ENCODE measurements at places on chromosomes 5 and 9.

DNA sequence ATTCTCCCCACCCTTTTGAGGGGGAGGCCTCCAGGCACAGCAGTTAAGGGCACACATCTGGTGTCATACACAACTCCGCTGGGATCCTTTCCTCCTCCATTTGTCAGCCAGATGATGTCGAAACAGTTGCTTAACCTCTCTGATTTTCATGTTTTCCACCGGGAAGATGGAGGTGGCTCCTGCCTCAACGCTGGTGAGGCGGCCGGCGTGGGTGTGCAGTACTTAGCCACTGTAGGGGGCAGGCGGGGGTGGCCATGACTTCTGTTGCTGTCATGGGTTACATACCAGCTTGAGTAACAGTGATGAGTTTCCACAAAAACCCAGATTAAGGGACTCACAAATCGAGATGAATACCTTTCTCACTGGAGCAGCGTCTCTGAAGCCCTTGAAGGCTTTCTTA is 63.1 kb upstream of the EPB41L4B start:
- DNase-seq, result no peak

DNA sequence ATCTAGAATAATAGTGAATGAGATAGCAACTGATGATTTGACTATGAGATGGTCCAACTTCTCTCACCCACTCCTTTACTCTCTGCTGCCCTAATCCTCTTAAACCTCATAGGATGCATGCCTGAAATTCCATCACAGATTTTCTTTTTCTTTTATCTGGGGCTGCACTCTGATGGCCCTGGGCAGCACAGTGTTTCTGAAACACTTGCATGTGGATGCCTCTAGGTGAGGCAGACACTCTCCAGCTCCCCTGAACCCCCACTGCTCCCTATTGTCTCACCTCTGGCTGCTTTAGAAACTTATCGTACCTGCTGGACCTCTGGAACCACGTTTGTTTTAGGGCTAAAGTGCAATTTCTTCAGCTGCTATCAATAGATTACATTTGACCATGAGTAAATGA is 67.5 kb downstream of the HTR4 start:
- no peak for DNase-seq

DNA sequence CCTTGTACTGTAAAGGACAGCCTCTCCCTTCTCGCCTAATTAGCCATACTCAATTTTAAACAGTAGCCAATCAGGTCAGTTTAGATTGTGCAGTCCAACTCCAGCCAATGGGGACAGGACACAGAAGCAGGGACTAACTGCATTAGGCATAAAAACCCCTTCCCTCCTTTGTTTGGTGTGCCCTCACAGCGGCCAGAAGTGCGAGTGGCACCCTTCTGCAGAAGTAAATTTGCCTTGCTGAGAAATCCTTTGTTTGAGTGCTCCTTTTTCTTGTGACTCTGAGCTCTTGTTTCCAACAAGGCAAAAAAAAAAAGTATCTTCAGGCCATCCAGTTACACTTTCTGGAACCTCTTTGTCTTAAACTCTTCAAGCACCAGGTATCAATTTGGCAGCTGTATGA is 97.4 kb downstream of the FAM114A2 start:
- no peak for DNase-seq

GRCh38 chr9:78601957-78602565 is 305.1 kb downstream of the PSAT1 start:
- DNase-seq, result peak; percentile 50

GRCh38 chr9:17863213-17863883 is 284.5 kb downstream of the SH3GL2 start:
- no peak for DNase-seq

- DNase-seq, result no peak
Observed at GRCh38 chr5:132072528-132072927, 1.1 kb upstream of the CSF2 start.

DNA sequence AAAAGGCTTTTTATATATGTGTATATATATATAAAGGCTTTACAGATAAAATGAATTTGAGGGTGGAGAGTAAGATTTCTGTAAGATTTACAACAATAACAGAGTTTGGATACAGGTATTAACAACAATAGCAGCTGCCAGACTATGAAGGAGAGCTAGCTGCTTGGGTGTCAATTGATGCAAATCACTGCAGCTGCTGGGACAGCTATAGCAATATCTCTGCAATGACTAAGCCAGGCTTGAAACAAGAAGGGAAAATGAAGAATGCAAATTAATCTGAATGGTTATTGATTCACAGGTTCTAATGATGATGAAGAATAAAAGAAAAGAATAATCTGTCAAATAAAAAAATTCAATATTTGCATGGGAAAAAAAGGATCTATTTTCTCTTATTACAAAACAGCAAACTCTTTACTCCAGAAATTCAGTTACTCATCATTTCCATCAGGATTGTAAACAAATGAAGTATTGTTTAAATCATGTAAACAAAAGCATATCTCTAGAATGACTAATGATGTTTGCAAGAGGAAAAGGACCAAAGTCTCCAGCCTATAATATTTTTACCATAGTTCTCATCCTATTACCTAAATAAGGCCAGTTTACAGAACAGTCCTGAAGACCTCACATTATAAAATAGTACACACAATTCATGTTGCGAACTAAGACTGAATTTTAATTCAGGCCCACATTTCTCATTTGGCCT is 219.0 kb downstream of the HTR1A start:
- DNase-seq, result no peak

DNA sequence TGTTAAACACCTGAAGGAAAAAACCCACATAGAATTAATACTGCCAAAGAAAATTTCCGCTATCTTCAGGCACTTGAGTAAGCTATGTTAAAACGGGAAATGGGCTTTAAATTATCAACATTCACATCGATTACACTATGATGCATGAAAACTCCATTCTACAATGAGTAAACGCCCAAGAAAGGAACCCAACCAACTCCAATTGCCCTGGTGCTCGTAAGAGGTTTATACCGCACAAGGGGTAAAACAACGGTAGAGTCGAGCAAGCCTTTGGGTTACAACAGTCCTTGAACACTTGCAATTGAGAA is 1.0 kb downstream of the AGTPBP1 start:
- DNase-seq, result peak; percentile 68

GRCh38 chr9:102950346-102950745 is 44.8 kb upstream of the CYLC2 start:
- DNase-seq, result no peak

GRCh38 chr5:43268188-43268820 is 44.9 kb downstream of the HMGCS1 start:
- DNase-seq, result no peak

All from inflammatory macrophage treated with lipopolysaccharide for 4 hours (primary cell).